ENCODE measurements at places on chromosomes 7 and 10.

- peak; percentile 66 for DNase-seq
These were observed 637 bp downstream of the HSPA14 start for GRCh38 chr10:14838582-14839304.

DNA sequence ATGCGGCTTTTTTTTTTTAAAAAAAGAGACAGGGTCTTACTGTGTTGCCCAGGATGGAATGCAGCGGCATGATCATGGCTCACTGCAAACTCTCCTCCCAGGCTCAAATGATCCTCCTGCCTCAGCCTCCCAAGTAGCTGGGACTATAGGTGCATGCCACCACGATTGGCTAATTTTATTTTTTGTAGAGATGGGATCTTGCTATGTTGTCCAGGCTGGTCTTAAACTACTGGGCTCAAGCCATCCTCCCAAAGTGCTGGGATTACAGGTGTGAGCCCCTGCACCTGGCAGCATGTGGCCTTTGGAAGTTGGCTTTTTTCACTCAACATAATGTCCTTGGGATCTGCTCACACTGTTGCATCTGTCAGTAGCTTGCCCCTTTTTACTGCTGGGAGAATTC lies 65.1 kb downstream of the AMZ1 start:
- DNase-seq, result no peak

DNA sequence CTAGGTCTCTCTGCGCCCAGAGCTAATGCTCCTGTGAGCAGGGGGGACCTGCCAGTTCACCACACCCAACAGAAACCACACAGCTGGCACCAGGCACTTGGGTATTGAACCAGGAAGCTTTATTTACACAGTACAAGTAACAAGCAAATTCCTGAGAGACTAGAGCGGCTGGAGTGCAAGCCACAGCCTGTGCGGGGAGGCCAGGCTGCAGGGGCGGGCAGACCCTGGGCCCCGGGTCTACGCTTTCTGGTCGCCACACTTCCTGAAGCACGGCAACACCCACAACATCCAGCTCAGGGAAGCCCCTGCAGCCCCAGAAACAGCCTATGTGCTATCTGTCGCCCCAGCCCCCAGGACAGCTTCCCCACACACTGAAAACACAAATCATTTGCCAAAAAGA lies 125.0 kb downstream of the FAM53B start:
- no peak for DNase-seq

- DNase-seq, result no peak
These were observed 583.6 kb upstream of the MGMT start for GRCh38 chr10:128883231-128884032.

GRCh38 chr10:8331896-8332729 lies 277.6 kb downstream of the GATA3 start:
- DNase-seq, result peak; percentile 56

- no peak for DNase-seq
These were observed 118.9 kb downstream of the LRRC18 start for GRCh38 chr10:48820699-48821098.

DNA sequence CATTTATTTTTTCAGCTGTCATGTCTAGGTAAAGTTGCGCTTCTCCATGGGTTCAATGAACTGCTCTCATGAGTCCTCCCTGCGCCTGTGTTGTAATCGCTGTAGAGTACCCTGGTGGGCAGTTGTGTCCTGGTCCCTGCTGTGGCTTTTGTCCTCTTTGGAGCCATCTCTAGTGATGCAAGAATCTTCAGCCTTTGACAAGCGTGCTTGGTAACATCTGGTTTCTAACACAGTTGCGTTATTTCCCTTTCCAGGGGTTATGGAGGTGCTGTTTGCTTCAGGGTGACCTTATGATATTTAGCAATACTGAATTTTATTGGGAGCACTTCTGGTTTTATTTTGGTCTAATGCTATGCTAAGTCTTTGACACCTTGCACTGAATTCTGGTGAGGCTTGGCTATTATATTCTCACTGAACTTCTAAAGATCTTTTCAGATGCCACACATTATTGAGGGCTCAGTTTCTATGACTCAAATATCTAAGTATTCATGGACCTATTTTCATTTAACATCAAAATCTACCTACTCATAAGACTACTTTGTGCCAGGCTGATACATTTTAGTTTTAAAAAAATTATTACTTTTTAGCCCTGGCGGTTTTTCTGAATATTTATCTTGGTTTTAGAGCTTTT lies 88.6 kb downstream of the FANK1 start:
- DNase-seq, result no peak

- no peak for DNase-seq
These were observed 386.1 kb upstream of the PODXL start for GRCh38 chr7:131942287-131943150.

GRCh38 chr10:126405239-126405775 lies 17.0 kb upstream of the ADAM12 start:
- no peak for DNase-seq

DNA sequence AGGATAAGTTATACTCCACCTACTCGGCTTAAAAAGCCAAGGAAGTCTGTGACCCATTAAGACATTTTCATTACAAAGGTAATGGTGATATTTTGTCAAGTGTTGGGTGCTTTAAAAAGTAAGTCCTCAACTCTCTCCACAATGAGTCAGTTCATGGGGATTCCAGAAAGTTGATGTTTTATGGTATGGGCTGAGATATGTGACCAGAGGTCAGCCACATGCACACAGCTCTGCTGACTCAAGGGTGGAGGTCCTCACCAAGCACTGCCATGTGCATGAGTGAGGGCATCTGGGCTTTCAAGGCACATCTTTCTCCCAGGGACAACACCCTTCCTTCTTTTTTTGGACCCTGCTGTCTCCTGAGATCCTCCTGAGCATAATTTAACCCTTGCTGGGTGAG lies 292.9 kb downstream of the PTEN start:
- DNase-seq, result no peak

GRCh38 chr10:7111561-7111960 lies 299.3 kb downstream of the SFMBT2 start:
- no peak for DNase-seq

DNA sequence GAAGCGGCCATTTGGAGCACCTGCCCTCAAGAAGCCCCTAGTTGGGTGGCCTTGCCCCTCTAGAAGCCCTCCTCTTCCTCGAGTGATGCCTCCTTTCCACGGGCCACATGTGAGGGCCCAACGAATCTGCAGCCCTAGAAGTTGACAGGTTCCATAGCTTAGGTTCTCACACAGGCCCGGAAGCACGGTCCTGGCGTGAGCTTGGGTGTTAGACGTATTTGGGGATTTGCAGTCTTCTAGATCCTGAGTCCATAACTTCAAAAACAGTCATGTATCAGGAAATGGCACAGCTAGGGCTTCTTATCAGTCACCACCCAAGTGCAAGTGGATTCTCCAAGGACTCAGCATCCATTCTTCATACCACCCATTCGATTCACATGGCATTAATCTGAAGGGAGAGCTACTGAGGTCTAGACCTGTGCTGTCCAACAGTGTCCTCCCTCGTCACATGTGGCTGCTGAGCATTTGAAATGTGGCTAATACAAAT lies 477 bp upstream of the FBXW4 start:
- DNase-seq, result no peak

GRCh38 chr7:44990109-44991023 lies 9.6 kb upstream of the CCM2 start:
- no peak for DNase-seq

DNA sequence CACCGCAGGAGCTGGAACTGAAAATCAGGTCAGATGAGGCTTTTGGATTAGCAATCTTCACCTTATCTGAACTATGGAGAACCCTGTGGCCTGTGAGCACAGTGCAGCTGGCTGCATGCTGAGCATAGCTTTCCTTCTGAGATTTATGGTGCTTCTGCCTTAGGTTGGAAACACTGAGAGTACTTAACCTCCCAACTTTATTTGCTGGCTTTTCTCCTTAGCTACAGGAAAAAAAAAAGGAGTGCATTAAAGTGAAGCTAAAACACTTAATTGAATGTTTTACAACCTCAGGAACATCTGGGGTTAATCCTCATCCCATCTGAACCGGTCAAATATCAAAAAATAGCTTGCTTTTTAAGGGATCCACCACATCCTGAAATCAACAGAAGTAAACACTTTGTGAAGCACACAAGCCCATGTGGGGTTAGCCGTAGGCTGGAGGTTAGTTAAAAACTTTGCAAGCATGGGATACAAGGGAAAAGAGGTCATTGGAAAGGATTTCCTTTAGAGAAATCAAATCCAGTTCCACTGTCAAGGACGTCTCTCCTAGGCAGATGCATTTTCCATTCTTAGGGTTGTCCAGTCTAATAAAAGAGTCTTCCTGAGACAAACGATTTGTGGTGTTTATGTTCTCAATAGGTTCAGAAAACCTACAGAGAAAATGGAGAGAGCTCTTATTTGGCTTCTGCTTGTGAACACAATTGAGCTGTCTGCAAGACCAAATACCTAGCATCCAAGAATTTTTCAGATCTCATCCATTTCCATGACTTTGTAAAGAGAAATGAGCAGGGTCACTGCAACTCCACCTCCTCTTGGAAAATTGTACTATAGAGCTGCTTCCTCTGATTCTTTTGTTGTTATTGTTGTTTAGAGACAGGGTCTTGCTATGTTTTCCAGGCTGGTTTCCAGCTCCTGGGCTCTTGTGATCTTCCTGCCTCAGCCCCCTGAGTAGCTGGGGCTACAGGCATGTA lies 470.4 kb upstream of the IGFBP3 start:
- DNase-seq, result no peak

DNA sequence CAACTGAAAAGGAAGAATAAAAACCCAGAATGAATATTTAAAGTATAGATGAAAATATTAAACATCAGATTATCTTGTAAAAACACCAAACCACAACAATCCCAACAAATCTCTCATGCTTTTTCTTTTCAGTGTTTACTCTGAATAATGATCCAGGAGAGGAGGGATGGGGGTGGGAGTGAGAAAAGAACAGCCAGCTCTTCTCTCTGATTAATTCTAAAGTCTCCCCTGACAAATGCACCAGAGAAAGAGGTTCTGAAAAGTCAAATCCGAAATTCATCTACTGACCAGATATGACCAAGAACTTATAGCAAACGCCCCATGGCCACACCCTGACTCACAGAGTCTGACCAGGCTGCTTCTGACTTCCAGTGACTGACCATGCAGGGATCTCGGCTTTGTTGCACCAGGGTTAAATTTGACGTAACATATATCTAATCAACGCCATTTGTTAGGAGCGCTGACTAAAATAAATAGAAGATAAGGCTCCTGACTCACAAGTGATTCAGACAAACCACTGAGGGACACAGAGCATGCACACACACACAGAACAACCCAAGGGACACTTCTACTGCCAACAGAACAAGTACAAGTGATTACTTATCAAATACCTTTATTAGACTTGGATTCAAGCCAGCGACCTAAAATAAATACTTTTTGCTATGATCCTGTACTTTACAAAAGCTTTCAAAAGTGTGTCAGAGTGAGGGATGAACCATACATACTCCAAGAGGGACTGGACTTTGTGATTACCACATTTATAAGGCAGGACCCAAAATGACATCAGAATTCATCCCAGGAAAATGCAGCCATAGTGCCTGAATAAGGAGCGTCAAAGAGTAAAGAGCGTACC lies 9.3 kb upstream of the SPOCK2 start:
- DNase-seq, result no peak

- peak; percentile 51 for DNase-seq
These were observed 57.5 kb downstream of the UNCX start for GRCh38 chr7:1290026-1290678.

DNA sequence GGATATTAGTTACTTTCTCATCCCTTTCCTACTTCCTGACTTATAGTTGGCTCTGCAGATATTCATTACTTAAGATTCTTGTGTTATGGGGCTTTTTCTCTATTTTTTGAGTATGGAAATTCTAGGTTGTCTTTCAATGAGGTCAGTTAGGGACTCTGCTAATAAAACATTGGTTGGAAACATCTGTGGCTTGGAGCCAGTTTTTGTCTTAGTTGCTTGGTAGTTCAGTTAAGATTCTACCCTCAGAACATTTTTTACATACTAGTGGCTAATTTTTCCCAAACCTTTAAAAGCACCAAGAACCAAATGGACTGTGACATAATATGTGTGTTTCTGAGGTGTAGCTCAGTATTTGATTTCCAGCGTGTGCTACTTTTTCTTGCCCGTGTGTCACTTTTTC lies 305.6 kb upstream of the FZD1 start:
- DNase-seq, result peak; percentile 37

GRCh38 chr7:66698652-66699205 lies 41.8 kb upstream of the RABGEF1 start:
- no peak for DNase-seq

- DNase-seq, result no peak
These were observed 186.4 kb downstream of the NPSR1 start for GRCh38 chr7:34844406-34844805.

GRCh38 chr7:99201027-99201426 lies 6.9 kb downstream of the KPNA7 start:
- no peak for DNase-seq
